ENCODE measurements at places on chromosomes 1 and 21.

GRCh38 chr21:41691205-41692184 is 75.4 kb downstream of the RIPK4 start:
- no peak for DNase-seq

DNA sequence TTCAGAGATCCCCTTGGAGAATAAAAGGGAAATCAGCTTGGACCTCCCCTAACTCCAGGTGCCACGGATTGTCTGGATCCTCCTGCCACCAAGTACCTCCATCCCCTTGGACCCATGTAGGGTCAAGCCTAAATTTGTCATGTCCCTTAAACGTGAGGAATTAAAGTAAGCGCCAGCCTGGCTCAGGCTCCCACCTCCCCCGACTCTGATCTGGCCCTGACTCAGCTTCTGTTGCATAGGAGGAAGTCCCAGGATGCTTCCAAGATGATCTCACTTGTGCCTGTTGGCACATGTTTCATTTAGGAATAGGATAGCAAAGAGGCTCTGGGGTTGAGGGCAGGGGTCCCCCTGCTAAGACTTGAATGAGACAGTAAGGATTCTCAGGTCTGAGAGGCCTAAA is 231.9 kb upstream of the JUN start:
- DNase-seq: no peak

- DNase-seq: no peak
These were observed 314.7 kb downstream of the AMY1C start for GRCh38 chr1:104064399-104064798.

- no peak for DNase-seq
These were observed 35.1 kb downstream of the RXRG start for GRCh38 chr1:165409657-165410358.

- DNase-seq: no peak
These were observed 74.3 kb downstream of the TNFSF18 start for GRCh38 chr1:172976222-172977041.

DNA sequence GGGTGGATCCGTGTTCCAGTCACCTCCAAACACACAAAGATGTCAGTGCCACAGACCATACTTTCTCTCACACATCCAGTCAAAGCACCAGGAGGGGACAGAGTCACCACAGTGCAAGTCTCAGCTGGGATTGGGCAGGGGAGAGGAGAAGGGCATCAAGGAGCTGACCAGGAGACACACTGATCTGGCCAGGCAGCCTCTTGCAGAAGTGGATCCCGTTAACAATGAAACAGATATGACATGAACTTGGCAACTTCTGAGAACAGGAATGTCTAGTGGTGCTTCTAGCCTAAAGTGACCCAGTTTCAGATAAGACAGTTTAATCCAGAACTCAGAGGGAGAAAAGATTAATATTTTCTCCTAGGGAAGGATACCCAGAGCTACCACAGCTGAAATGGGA is 71.0 kb downstream of the HIVEP3 start:
- DNase-seq: no peak

DNA sequence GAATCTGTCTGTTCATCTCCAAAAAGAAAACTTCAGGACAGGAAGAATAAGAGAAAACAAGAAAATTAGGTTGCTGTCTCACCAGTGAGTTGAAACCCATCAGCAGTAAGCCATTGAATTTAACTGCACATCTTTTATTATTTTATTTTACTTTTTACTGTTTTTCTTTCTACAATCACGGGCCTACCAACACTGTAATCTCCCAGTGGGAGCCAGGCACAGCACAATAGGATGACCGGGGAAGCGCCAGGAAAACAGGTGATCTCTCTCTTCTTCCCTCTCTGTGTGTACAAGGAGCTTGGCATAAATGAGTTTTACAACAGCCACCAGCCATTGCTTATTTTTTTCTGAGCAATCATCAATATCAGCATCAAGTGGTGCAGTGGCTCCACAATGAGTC is 113.1 kb upstream of the ESRRG start:
- DNase-seq: no peak

GRCh38 chr1:108560874-108561459 is 1.1 kb downstream of the EEIG2 start:
- peak; percentile 88 for DNase-seq

DNA sequence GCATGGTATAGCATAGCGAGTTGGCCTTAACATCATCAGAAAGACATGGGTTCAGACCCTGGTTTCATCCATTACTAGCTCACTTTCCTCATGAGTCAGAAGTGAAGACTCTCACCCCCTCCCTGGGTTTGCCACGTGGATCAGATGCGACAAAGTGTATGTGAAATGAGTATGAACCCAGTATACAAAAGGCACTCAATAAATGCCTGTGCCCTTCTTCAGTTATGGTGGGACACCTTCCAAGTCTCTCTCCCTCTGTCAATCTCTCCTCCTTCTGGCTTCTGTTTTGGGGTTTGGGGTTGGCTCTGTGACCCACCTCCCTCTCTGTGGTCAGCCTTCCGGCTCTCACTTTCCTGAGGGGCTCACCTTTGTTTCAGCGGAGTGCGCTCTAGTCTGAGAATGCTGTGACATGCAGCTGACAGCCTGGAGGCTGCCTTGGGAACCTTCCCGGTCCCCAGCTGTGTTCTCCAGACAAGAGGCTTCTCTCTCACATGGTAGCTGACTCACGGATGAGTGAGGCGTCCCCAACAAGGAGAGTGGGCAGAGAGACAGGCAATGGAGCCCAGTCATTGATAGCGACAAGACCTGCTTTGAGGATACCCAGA is 155.0 kb upstream of the EDN2 start:
- DNase-seq: no peak

DNA sequence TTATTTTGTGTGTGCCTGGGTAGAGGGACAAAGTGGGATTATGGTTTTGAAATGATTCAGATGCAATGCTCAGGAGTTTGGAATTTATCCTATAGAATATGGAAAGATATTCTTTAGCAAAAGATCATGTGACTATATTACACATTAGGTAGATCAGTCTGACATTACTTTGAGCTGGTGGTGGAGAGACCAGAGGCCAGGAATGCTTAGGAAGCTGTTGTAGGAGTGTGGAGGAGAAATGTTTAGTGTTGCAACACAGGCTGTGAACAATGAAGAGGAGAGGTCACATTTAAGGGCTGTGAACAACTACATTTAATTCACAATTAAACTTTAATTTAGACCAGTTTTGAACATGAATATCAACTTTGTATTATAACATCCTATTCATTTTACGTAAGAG is 45.3 kb upstream of the PODN start:
- no peak for DNase-seq

DNA sequence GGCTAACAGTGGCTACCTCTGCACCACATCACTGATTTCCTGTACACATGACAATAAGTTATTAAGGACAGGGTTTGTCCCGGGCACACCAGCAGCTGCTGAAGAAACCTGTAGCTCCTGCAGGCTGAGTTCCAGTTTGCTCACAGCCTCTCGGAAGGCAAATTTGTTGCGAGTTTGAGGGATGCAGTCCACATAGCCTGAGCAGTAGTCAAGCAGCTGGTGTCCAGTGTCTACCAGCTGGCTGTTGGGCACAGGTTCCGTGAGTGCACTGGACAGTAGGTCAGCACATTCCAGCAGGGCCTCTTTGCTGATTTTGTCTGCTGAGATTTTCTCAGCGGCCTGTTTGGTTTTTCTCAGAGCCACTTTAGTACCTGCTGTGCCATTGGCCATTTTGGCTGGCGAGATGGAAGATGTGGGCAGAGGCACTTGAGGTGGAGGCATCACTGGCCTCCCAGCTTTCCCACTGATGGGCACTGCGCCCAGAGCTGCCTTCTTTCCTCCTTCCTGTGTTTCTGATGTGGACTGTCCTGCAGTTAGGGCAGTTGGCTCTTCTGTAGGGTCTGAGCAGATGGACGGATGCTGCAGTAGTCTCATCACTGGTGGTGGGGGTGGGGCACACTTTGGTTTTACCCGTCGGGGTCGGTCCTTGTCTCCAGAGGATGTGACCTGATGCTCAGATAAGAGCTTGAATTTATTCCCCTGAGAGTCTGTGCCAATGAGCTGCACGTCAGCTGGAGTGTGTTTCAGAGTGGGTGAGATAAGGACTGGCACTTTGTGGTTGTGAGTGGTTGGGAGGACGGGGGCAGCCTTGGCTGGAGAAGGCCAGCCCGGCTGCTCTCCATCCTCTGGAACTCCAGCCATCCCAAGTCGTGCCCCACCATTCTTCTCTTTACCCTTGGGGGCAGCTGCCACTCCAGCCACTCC is 26.1 kb downstream of the TOR3A start:
- DNase-seq: no peak

Data from NCI-H1105 (cell line).